ENCODE measurements at places on chromosomes 11 and 22.
A peak's percentile ranks its signal among the peaks of the same experiment; 100 is the strongest.

DNA sequence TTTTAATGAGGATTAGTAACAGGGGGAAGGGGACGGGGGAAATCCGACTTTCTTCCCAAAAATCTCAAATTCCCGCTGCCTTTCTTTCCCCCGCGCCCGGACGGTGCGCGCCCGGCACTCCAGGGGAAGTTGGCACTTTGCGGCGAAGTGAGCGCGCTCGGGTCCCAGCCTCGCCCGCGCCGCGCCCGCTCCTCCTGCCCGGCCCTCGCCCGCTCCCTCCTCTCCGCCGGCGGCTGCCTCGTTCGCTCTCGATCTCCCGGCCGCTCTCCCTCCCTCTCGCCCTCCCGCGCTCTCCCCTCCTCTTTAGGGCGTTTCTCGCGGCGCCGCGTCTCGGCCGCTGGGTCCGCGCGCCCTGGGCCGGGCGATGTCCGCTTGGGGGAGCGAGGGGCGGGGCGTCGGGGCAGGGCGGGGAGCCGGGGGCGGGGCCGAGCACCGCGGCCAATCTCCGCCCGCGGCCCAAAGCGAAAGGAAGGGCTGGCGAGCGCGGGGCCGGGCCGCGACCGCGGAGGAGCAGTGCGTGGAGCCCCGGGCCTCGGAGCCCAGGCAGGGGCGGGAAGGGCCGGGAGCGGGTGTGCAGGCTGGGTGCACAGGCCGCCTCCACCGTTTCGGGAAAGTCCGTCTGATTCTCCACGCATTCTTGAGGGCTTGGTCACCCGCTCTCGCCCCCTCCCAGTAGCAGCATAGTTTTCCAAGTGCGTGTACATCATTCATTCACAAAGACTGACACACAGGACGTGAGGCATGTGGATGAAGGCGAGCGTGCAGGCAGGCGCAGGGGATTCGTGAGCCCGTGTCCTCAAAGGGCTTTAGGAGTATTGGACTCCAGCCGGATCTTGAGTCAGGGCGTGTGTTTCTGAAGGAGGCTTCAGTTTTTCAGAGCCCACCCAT, 65.1 kb downstream of the ETS1 start:
- peaks cover 8% of the 10 kb centered on the region for H3K4me1 ChIP-seq
- peak overlapping the region; percentile 58 for H3K4me3 ChIP-seq
- DNase-seq: peak; percentile 39

DNA sequence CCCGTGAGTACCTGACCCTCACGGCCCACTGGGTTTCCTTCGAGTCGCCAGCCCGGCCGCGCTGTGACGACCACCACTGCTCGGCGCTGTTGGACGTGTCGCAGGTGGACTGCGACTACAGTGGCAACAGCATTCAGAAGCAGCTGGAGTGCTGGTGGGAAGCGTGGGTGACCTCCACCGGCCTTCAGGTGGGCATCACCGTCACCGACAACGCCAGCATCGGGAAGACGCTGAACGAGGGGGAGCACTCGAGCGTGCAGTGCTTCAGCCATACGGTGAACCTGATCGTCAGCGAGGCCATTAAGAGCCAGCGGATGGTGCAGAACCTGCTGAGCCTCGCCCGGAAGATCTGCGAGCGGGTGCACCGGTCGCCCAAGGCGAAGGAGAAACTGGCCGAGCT, 32.2 kb downstream of the ZBED4 start:
- H3K27me3 ChIP-seq: no peaks in the 10 kb centered on the region
- no peak overlapping the region for H3K4me3 ChIP-seq
- DNase-seq: no peak
- no peak overlapping the region for H3K27ac ChIP-seq
- H3K4me1 ChIP-seq: no peaks in the 10 kb centered on the region

- no peaks in the 10 kb centered on the region for H3K27me3 ChIP-seq
- H3K27ac ChIP-seq: no peak overlapping the region
- no peaks in the 10 kb centered on the region for H3K36me3 ChIP-seq
- DNase-seq: no peak
- no peaks in the 10 kb centered on the region for H3K4me1 ChIP-seq
These were observed 887.1 kb downstream of the DLG2 start for GRCh38 chr11:84740050-84740449.

DNA sequence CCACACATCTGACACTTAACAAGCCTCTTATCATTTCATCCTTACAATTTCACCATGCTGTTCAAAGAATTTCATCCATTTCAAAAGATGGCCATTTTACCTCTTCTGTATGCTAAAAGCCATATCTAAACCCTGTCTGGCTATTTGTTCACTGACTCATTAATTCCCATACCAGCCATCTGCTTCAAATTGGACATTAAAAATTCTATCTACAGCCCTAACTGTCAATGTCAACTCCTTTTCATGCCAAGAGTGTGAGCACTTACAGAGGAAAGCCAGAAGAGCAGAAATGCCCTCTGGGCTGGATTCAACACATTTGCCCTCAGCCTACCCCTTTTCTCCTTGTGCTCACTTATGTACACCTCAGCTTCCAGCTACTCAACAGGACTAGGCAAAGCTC, 59.2 kb downstream of the SYTL2 start:
- no peak overlapping the region for H3K27ac ChIP-seq
- H3K4me1 ChIP-seq: no peaks in the 10 kb centered on the region
- H3K4me3 ChIP-seq: no peak overlapping the region

DNA sequence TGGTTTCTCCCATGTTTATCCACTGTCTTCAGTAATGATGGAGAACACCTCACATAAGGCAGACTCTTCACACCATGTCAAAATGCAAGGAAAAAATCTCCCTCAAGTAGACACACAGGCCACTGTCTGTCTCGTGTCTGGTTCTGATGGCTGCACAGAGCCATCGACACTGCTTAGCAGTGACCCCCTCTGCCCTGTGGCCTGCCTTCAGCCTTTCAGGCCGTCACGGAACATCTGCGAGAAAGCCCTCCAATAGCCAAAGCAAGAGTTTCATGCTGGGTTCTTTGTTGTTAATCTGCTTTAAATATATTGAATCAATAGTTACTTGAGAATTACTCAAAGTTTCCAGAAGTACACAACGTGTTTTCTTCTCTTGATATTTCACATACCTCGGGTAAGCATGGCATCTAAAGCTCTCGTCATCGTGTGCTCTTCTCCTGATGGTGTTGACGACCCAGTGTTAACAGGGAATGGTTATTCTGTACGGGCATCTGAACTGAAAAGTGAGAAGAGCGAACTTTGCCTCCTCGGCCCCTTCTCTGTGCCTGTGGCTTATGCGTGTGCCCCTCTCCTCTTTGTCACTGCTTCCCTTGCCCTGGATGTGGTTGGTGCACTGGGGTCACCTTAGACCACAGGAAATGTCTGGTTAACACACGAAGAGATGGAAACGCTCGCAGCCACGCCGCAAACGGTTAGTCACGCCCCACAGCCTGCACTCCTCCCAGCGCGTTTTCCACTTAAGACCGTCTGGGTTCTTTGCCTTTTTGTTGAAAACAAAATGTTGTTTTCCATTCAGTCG, 33.4 kb upstream of the CTTN start:
- DNase-seq: no peak
- no peaks in the 10 kb centered on the region for H3K27me3 ChIP-seq
- no peak overlapping the region for H3K4me3 ChIP-seq
- no peak overlapping the region for H3K27ac ChIP-seq

DNA sequence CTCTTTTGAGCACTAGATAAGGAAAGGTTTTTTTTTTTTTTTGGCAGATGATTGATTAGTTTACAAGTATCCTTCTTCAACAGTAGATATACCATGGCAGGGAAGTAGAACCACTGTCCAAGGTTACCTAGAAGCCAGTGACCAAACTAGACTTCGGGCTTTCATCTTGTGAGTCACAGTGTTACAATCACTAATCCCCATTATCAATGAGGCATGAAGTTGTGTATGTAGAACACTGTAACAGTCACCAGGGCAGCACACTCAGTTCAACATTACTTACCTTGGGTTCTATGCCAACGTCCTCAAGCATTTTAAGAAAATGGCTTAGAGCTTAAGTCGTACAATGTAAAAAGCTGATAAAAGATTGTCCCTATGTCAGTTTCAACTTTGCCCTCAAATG, 430.9 kb downstream of the ETS1 start:
- H3K4me1 ChIP-seq: no peaks in the 10 kb centered on the region
- H3K27ac ChIP-seq: no peak overlapping the region
- DNase-seq: no peak
- no peaks in the 10 kb centered on the region for H3K36me3 ChIP-seq

GRCh38 chr22:17250380-17251082, 31.3 kb upstream of the ADA2 start:
- H3K27me3 ChIP-seq: no peaks in the 10 kb centered on the region
- H3K27ac ChIP-seq: no peak overlapping the region
- no peaks in the 10 kb centered on the region for H3K4me1 ChIP-seq
- DNase-seq: no peak
- H3K4me3 ChIP-seq: no peak overlapping the region

GRCh38 chr11:100294748-100295147, 392.3 kb upstream of the ARHGAP42 start:
- H3K4me1 ChIP-seq: no peaks in the 10 kb centered on the region
- H3K27me3 ChIP-seq: no peaks in the 10 kb centered on the region
- no peak overlapping the region for H3K4me3 ChIP-seq

- H3K4me3 ChIP-seq: no peak overlapping the region
- H3K4me1 ChIP-seq: no peaks in the 10 kb centered on the region
- peaks cover 34% of the 10 kb centered on the region for H3K27me3 ChIP-seq
- DNase-seq: no peak
- no peak overlapping the region for H3K27ac ChIP-seq
- H3K36me3 ChIP-seq: no peaks in the 10 kb centered on the region
These were observed 124.2 kb downstream of the MIAT start for GRCh38 chr22:26781596-26781995.

- no peaks in the 10 kb centered on the region for H3K27me3 ChIP-seq
- H3K36me3 ChIP-seq: no peaks in the 10 kb centered on the region
- H3K4me1 ChIP-seq: 0 out of 2 replicates have a peak, but pooled peaks cover 6% of the 10 kb centered on the region
- no peak overlapping the region for H3K27ac ChIP-seq
- no peak overlapping the region for H3K4me3 ChIP-seq
These were observed 22.8 kb downstream of the PIM3 start for GRCh38 chr22:49983148-49984042.

- no peak overlapping the region for H3K27ac ChIP-seq
- 0 out of 3 replicates have a peak, but pooled peaks cover 1% of the 10 kb centered on the region for H3K36me3 ChIP-seq
- H3K27me3 ChIP-seq: no peaks in the 10 kb centered on the region
- DNase-seq: no peak
These were observed 1.4 kb downstream of the CLDN5 start for GRCh38 chr22:19522881-19523239.

DNA sequence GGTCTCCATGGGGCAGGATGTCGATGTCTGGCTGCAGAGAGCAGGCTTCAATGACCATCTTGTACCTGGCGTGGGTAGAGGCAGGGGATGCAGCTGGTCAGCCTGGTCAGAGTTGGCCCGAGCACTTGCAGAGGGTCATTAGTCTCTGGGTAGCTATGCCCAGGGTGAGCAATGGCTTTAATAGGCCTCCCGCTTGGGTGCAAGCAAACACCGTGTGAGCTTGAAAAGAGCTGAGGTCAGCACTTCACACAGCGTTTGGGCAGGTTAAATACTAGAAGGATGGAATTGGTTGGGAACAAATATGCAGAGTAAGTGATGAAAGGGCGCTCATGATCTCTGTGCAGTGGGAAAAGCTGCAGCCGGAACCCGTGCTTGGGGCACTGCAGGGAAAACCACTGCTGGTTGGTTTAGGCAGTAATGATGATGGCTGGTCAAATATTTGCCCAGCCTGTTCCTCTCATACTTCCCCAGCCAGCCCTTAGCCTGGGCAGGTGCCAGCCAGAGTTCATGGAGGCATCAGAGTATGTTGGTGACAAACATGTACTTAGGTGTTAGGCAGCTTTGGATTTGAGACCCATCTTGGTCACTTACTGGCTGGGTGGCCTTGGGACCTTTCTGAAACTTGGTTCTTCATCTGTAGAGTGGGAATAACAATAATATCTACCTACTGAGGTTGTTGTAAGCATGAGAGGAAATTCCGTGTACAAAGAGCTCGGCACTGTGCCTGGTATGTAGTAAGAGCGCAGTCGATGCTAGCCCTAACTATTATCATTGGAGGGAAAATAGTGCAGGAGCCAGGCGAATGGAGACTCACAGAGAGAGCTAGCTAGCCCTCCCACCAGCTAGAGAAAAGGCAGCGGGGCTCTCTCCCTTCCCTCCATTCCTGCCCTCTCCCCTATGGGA, 25.2 kb upstream of the KCNJ11 start:
- no peak overlapping the region for H3K27ac ChIP-seq
- H3K27me3 ChIP-seq: peaks cover 3% of the 10 kb centered on the region
- H3K4me3 ChIP-seq: no peak overlapping the region
- H3K36me3 ChIP-seq: no peaks in the 10 kb centered on the region
- DNase-seq: peak; percentile 44
- peaks cover 10% of the 10 kb centered on the region for H3K4me1 ChIP-seq

- H3K36me3 ChIP-seq: peaks cover 12% of the 10 kb centered on the region
- H3K27ac ChIP-seq: peak within 1 kb of the TSS; percentile 89
- H3K4me1 ChIP-seq: peaks cover 37% of the 10 kb centered on the region
- peak within 1 kb of the TSS; percentile 97 for H3K4me3 ChIP-seq
- DNase-seq: peak; percentile 93
These were observed at the start of gene PSMC3 for GRCh38 chr11:47426062-47426956. PSMC3 (minus strand) TSS chr11:47426439; CDS start chr11:47426279, 160 bp downstream.

GRCh38 chr11:10878408-10879214, 20.8 kb upstream of the ZBED5 start:
- H3K36me3 ChIP-seq: no peaks in the 10 kb centered on the region
- peak; percentile 58 for DNase-seq
- H3K27me3 ChIP-seq: no peaks in the 10 kb centered on the region
- no peaks in the 10 kb centered on the region for H3K4me1 ChIP-seq

GRCh38 chr22:34429314-34429713, 509.0 kb upstream of the LARGE1 start:
- H3K27me3 ChIP-seq: no peaks in the 10 kb centered on the region
- H3K4me3 ChIP-seq: no peak overlapping the region
- H3K4me1 ChIP-seq: no peaks in the 10 kb centered on the region
- no peaks in the 10 kb centered on the region for H3K36me3 ChIP-seq
- no peak for DNase-seq
- H3K27ac ChIP-seq: no peak overlapping the region

- H3K4me3 ChIP-seq: no peak overlapping the region
- no peak overlapping the region for H3K27ac ChIP-seq
- H3K4me1 ChIP-seq: no peaks in the 10 kb centered on the region
- no peaks in the 10 kb centered on the region for H3K27me3 ChIP-seq
These were observed 15.9 kb downstream of the CCDC82 start for GRCh38 chr11:96373826-96374225.

GRCh38 chr11:19076744-19077589, 16.4 kb upstream of the MRGPRX2 start:
- DNase-seq: peak; percentile 32
- H3K27me3 ChIP-seq: peaks cover 4% of the 10 kb centered on the region
- H3K4me3 ChIP-seq: no peak overlapping the region
- H3K4me1 ChIP-seq: peaks cover 5% of the 10 kb centered on the region
- no peak overlapping the region for H3K27ac ChIP-seq

Measured in HepG2 (cell line).